Left cardiac atrium (tissue), 4 donors: ENCODE measurements at places on chromosomes 7 and 10. TPM values are rescaled to one million over a fixed set of nuclear protein-coding genes. Genes with fewer than 3 reads are reported as not detected.
A peak's percentile ranks its signal among the peaks of the same experiment; 100 is the strongest.

PDE1C gene
- total RNA-seq, result 44.2 TPM

- DNase-seq, result no peak
These were observed 116.1 kb downstream of the DGKB start for GRCh38 chr7:14786314-14786895.

GRCh38 chr7:142463401-142463850 is 205.6 kb upstream of the PRSS58 start:
- DNase-seq, result no peak

DNA sequence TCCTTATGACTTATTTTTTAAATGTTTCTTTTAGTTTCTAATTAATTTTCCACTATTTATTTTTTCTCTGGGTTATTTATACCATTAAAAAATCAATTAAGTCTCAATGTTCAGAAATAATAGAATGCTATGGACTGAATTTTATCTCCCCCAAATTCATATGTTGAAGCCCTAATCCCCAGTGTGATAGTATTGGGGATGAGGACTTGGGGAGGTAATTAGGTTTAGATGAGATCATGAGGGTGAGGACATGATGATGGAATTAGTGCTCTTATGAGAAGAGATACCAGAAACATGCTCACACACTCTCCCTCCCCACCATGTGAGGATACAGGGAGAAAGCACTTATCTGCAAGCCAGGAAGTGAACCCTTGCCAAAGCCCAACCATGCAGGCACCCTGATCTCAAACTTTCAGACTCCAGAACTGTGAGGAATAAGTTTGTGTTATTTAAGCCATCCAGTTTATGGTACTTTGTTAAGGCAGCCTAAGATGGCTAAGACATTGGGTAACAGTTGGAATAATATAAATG is 202.6 kb downstream of the MDFIC start:
- peak; percentile 48 for DNase-seq

- DNase-seq, result no peak
These were observed 10.7 kb downstream of the MTURN start for GRCh38 chr7:30145426-30145970.

MOGAT3 gene
- not detected for total RNA-seq

DNA sequence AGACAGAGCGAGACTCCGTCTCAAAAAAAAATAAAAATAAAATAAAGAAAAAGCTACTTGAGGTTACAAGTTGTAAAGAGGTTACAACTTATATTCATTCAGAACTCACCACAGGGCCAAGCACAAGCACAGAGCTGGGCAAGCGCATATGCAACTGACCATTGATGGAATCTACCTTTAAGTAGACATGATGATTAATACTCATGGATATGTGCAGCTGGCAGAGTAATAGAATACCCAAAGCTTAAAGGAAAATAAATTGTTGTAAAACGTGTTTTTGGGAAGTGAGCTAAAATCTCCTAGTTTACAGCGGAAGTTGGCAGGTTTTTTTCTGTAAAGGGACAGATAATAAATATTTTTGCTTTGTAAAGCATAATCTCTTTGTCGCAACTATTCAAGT is 111.6 kb downstream of the TMEM168 start:
- no peak for DNase-seq

PDE6C gene
- total RNA-seq, result not detected

LIPF gene
- total RNA-seq, result not detected

DNA sequence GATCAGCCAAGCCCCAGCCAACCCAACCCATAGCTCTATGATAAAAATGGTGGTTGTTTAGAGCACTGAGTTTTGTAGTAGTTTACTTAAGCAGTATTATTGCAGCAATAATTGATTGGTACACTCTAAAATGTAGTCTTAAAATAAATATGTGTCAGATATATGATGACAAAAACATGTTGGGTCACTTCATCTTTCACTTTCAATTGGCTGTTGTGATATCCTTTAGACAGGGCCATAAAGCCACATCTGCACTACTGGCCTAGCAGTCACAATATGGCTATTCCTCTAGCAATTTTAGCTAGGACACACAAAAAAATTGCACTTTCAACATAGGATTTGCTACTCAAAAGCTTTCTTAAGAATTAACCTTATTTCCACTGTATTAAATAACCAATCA is 5.9 kb upstream of the CAV1 start:
- DNase-seq, result no peak

- DNase-seq, result no peak
These were observed 256.9 kb downstream of the MDFIC start for GRCh38 chr7:115178835-115179234.

- DNase-seq, result no peak
These were observed 23.0 kb downstream of the MAT1A start for GRCh38 chr10:80266513-80266863.

ALOX5 gene
- 11.9 TPM for total RNA-seq

ZNF425 gene
- 0.79 TPM for total RNA-seq
